ENCODE measurements at places on chromosomes 6 and 20.
A peak's percentile ranks its signal among the peaks of the same experiment; 100 is the strongest.

DNA sequence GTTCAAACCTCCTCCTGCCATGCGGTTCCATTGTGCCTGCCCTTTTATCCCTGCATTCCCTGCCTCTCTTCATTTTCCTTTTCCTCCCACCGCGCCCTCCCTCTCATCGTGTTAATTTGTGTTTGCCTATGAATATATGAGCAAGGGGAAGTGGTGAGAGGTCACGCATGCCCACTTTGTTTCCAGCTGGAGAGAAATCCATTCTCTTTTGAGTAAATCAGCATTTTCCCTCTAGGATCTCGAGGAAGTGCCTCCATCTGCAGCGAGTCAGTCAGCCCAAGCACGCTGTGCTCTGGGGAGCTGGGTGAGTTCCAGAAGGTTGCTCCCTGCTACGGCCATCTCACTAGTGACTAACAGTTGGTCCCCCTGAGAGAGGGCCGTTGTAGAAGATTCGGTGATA, 42.9 kb downstream of the CDH26 start:
- DNase-seq: no peak

GRCh38 chr6:135270676-135271536, 89.8 kb downstream of the MYB start:
- DNase-seq: no peak

DNA sequence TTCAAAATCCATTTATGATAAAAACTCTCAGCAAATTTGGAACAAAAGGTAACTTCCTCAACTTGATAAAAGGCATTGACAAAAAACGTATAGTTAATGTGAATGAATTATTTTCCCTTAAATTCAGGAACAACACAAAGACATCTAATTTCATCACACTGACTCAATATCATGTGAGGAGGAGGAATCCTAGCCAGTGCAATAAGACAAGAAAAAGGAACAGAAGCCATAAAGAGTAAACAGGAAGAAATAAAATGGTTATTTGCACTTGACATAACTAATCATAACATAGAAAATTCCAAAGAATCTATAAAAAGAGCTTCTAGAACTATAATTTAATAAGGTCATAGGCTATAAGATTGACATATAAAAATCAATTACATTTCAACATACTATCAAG, 31.4 kb downstream of the CHD6 start:
- DNase-seq: no peak

- DNase-seq: no peak
Observed at GRCh38 chr6:153090241-153090930, 40.7 kb downstream of the RGS17 start.

DNA sequence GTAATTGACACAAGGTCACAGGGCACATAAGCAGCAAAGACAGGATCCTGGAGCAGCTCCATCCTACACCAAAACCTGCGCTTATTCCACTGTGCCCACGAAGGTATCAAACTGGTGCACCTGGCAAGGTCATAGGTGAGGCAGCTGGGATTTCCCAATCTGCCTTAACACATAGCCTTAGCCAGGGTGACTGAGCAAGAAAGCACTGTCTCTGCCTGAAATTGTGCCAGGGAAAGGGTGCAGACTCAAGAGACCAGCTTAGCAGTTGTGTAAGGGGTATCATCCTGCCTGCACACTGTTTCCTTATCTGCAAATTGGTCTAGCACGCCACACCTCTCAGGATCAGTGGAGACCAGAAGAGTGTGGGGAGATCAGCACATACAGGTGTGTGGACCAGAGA, 82.8 kb downstream of the MAFB start:
- no peak for DNase-seq

DNA sequence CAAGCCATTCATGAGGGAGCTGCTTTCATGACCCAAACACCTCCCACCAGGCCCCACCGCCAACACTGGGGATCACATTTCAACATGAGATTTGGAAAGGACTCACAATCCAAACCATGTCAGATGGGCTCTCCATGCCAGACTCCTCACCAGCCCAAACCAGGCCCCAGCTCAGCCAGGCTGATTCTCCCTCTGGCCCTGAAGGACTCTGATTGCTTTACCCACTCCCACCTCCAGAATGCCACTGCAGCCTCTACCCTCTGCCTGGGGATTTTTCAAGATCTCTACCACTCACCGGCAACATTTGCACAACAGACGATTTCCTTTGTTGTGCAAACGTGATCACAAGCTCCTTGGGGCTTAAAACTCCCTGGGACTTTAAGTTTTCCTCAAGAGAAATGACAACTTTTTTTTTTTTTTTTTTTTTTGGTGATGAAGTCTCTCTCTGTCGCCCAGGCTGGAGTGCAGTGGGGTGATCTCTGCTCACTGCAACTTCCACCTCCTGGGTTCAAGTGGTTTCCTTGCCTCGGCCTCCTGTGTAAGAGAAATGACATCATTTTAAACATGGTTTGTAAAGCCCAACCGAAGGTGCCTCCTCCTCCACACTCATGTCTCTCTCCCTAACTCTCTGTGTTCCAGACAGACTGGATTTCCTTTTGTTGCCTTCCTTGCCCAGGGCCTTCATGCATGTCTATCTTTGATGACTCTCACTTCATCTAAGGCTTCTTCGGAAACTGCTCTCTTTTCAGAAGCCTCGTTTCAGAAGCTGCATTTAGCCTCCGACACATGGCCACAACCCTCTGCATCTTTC, 147.0 kb downstream of the CDH26 start:
- DNase-seq: no peak

DNA sequence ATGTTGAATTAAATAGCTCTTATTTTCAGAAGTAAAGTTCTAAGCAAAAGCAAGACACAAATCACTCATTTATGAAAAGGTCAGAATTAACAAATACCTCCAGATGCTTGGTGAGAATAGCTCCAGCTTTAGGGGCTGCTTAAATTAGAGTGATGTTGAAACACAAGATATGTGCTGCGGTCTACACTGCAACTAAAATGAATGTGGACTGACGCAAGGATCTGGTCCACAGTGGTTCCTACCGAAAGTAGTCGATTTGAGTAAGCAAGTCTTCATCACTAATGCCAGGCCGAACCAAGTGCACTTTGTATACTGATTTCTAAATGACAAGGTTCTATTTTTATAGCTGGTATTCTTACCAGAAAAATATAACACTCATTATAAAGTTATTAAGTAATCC, 96.3 kb downstream of the PRDM1 start:
- peak; percentile 97 for DNase-seq

DNA sequence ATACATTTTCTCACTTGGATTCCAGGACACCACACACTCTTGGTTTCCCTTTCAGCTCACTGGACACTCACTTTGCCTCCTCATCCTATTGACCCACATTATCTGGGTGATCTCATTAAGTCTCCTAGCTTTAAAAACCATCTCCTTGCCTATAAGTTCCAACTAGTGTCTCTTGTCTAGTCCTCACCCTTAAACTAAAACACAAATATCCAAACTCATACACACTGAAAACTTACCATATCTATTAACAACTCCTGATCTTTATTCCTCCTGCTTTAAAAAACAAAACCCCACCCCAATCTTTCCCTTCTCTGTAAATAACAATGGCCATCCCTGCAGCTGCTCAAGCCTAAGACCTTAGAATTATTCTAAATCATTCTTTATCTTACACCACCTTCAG, 3.5 kb upstream of the SMIM28 start:
- DNase-seq: no peak

GRCh38 chr6:18284261-18284660, 19.9 kb upstream of the DEK start:
- no peak for DNase-seq

DNA sequence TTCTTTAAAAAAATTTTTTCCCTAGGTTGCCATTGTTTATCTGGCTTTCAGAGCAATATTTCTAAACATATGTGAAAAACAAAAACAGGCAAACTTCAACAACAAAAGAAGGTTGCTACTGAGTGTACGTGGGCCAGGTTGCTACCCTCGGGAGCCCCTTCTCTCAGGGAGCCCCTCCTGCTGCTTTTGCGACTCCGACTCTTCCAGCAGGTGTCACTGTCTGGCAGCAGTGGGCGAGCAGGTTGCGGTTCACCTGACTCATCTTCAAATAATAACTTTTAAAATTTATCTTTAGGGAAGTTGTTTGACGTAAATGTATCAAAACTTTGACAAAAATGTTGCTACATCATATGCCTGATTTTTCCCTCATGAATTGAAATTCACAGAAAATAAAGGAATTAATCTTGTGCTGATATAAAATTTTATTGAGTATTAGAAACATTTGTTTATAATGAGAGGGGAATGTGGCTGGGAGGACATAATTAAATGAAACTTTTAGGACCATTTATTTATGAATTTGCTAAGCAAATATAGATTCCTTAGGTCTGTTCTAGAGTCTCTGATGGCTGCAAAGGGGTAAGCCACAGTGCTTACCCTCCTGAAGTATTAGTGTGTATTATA, 138.8 kb downstream of the HIVEP1 start:
- peak; percentile 49 for DNase-seq

GRCh38 chr20:24838546-24839535, 110.2 kb upstream of the CST7 start:
- peak; percentile 65 for DNase-seq

- no peak for DNase-seq
Observed at GRCh38 chr20:46309945-46310344, 1.6 kb upstream of the CDH22 start.

- peak; percentile 88 for DNase-seq
Observed at GRCh38 chr6:31308050-31308844, 36.4 kb upstream of the HLA-C start.

DNA sequence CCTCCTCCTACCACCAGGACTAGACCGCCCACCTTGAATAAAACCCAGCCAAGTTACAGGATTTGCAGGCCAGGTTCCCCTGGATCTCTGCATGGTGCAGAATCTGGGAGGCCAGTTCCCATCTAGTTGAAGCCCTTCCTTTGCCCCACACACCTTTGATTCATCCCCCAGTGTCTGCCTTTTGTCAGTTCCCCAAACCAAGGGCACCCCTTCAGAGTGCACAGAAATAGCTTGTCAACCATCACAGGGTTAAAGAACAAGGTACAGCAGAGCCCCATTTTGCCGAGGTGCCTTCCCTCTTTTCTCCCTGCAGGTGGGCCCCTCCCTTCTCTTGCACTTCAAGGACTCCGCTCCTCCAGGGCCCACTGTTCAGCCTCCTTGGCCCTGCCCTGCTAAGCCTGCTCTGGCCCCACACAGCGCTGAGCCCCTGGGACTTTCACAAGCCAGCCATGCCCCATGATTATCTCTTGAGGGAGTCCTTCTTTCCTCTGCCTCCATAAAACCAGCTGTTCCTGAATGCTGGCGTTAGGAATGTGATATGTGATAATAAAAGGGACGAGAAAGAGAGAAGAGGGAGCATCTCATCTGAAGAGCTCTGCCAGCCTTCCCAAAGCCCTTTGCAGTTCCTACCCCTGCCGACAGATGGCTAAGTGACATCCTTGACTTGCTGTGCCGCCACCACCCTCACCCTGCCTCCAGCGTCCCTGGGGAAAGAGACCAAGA, 280.3 kb downstream of the CDC5L start:
- DNase-seq: peak; percentile 63

DNA sequence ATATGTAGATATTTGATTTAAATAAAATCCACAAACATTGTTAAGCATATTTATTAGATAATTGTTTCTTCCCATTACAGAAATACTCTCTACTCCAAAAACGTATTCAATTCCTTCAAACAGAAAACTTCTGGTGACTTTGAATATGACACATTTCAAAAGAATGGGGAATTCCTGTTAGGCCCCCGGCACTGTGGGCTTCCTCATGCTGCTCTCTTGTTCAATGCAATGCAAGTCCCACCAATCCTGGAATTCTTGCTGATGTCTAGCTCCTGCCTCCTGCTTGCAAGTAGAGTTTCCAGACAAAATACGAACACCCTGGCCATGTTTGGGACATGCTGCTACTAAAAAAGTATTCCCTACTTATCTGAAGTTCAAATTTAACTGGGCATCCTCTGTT, 544.1 kb downstream of the QKI start:
- DNase-seq: peak; percentile 11

DNA sequence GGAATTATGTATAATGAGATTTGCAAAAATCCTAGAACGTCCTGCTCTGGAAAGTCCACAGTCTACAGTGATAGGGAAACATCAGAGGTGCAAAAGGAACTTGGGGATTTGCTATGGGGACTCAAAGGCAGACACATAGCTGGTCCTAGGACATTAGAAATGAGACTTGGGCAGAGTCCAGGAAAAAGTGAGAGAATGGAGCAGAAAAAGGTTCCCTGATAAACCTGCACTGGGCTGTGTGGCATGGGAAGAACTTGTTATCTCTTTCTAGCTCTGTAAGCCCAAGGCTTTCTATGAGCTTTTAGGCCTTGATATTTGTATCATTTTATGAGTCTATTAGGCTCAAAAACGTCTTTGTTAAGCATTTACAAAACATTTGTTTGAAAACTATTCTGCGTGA, 15.2 kb downstream of the PRND start:
- no peak for DNase-seq

- DNase-seq: peak; percentile 77
Observed at GRCh38 chr20:18003897-18004296, 35.1 kb downstream of the MGME1 start.

DNA sequence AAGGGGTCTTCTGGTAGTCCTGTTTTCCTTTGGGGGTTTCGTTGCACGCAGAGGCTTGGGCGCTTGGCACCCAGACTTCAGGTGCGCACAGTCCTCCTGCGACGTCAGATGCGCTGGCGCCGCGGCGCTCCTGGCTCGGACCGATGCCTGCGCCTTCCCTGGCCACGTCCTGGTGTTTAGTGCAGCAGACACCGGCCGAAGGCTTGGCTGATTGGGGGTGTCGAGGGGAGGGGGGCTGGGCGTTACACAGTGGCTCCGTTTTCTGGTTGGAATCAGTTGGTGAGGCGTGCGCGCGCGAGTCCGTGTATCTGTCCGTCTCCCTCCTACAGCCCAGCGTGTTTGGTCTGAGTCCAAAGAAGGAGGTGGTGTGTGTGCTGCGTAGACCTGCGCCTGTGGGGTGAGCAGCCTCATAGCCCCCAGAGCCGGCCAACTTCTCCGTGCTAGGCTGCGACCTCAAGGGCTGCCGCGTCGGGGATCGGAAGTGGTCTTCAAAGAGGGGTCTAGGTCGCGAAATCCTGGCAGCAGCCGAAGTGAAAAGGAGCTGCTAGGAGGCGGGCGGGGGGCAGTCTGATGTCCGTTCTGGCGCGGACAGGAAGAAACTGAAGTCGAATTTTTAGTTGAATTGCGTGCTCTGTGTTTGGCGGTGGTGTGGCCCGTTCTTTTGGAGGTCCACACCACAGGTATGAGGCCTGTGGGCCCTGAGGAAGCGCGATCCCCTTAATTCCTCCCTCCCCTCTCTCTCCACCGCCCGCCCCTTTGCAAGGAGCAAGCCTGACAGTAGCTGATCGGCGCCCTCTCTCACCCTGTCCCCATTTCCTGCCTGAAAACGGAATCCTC, 1.5 kb downstream of the SYNDIG1 start:
- no peak for DNase-seq

- peak; percentile 62 for DNase-seq
Observed at GRCh38 chr20:39563349-39563748, 601.2 kb downstream of the DHX35 start.

All from GM12865 (cell line).